NCI-H2081 treated with DMSO at 0.1 percent for 48 hours (cell line): ENCODE measurements at places on chromosomes 11 and 22.

- no peak for DNase-seq
These were observed 36.5 kb upstream of the THY1 start for GRCh38 chr11:119459293-119459976.

DNA sequence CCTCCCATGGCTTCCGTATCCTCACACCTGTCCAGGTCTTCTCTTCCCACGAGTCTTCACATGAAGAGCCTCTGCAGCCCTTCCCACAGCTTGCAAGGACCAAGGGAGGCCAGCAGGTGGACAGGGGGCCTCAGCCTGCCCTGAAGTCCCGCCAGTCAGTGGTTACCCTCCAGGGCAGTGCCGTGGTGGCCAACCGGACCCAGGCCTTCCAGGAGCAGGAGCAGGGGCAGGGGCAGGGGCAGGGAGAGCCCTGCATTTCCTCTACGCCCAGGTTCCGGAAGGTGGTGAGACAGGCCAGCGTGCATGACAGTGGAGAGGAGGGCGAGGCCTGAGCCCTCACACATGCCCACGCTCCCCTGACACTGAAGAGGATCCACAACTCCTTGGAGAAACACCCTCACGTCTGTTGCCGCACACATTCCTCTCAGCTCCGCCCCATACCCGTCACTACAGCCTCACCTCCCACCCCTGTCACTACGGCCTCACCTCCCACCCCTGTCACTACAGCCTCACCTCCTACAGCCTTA lies 8.3 kb downstream of the SSH3 start:
- no peak for DNase-seq

GRCh38 chr11:890794-891540 lies 19.6 kb downstream of the CHID1 start:
- no peak for DNase-seq

DNA sequence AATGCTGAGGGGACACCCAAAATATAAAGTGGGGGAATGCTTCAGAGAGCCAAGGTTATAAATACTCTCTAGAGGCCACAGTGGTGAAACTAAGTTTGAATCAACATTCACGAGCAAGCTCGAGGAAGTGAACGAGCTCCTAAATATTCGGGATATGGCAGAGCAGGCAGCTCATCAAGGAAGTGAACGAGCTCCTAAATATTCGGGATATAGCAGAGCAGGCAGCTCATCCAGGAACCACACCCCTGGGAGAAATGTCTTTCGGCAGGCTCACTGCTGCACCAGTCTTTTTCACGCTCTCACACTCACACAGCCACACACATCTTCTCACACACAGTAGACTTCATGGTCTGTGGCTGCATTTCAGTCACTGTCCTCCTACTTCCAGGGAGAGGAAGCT lies 787.5 kb downstream of the OPCML start:
- DNase-seq = no peak

DNA sequence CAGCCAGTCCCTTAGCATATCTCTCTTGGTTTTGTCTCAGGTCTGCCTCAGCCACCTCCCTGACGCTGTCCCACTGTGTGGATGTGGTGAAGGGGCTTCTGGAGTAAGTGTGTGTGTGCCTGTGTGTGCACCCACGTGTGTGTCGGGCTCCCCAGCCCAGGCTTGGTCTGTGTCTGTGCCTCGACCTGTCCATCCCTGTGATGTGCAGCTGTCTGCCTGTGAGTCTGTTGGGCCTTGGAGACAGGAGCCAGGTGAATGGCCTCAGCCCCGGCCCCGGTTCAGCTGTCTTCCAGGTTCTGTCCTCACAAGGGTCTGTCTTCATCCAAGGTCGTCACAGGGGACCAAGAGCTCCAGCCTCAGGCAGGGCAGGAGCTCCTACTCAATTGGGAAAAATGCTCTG lies 9.8 kb downstream of the ATG16L2 start:
- no peak for DNase-seq

DNA sequence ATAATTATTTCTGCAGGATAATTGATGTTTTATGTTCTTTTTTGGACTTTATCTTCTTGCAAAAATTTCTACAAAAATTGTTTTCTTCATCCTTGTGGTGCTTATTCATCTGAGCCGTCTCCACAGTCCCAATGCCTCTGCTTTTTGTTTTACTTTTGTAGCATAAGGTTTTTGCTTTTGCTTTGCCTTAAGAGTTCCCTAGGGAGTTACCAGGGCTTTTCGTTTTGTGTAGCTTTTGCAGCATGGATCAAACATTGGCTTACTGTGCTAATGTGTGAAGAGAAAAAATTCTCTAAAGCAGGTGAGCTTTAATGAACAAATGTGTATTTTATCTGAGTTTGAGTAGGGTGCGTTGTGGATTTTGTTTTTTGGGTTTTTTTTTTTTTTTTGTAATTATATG lies 11.8 kb downstream of the XBP1 start:
- DNase-seq = no peak

DNA sequence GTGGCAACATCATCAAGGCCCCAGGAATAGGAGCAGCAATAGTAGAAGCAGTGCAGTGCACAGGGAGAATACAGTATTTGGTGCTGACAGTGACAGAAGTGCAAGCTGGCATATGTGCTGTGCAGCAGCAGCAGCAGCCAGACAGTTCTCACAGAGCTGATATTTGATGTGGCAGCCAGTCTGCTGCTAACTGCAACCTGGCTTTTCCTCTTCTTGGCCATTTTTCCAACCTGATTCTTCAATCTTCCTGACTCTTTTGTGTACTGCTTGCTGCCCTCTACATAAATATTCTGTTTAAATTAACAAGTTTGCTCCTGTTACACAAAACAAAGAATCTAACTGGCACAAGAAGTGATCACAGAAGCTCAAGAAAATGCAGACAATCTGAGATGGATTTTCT lies 102.0 kb downstream of the CASP12 start:
- DNase-seq = no peak

GRCh38 chr22:25908212-25908611 lies 166.2 kb downstream of the MYO18B start:
- no peak for DNase-seq

DNA sequence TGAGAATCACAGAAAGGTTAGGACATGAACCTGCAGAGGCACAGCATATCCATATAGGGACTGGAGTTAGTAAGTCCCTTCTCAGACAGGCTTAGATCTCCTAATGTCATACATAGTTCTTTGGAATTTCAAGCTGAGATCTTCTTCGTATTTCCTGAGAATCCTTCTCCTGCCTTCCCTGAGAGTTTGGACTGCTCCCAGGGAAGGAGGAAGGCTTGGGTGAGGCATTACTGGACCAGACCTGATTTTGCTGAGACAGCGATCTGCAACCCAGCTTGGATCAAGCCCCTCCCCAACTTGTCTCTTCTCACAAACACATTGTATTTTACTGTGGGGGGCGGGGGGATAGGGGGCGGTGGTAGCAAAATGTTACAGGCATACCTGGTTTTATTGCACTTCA lies 108.5 kb downstream of the TSPAN18 start:
- no peak for DNase-seq

DNA sequence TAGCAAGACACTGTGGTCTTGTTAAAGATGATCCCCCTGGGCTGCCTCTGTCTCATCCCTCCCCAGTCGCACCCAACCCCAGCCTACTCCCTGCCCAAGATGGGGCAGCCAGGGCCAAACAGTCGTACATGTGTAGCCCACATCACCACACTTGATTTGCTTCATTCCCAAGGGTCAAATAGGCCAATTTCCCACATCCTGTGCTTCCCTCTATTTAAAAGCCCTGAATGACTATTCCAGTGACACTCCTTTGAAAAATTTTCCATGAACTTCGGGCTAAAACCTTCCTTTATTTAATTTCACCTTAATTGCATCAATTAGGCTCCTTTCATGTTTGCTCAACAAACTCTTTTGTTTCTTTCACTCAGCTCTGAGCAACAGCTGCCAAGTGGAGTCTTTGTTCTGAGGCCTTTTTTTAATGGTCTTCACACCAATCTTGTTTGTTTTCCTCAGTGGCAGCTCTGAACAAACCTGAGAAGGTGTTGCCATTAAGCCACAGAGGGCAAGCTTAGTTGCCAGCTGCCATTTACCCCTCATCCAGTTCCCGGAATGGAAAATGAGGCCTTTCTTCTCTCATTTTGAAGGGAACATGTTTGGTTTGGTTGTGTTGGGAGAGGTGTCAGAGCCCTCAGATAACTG lies 126.9 kb downstream of the APIP start:
- peak; percentile 98 for DNase-seq

DNA sequence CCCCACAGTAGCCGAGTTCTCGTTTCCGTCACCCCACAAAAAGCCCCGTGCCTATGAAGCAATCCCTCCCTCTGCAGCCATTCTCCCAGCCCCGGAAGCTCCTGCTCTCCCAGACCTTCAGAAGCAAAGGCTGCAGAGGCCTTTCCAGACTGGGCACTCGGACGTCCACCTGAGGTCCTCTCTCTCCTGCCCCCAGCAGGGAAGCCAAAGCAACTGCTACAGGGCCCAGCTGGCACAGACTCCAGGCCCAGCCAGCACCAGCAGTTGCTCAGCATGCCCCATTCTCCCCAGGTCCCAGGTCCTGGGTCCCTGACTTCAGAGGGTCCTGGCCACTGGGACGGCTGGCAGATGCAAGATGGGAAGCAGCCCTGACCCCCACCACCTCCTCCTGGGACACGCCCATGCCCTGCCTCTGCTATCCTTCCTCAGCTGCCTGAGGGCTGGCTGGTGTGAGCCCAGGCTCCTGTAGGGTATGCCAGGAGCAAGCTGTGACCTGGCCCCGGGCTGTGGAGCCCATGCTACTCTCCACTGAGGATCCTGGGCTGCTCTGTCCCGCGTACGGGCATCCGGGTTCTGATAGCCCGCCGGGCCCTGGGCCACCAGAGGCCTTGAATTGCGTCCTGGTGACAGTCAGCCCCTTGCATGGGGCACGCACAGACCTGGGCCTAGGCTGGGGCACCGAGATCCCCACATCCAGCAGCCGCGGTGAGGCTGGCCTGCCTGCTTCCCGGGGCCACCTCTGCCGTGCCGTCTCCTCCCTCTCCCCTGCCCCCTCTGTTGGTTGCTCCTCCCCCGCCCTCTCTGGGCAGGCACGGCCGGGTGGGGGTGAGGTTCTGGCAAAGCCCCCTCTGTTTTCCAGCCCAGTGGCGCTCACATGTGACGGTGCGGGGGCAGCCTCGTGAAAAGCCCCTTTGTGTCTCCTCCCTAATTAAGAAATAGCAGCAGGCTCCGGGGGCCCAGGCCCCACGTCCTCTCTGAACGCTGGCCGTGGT lies 1310.3 kb downstream of the BRD1 start:
- DNase-seq = no peak

GRCh38 chr11:45730014-45730413 lies 64.6 kb upstream of the CHST1 start:
- no peak for DNase-seq

DNA sequence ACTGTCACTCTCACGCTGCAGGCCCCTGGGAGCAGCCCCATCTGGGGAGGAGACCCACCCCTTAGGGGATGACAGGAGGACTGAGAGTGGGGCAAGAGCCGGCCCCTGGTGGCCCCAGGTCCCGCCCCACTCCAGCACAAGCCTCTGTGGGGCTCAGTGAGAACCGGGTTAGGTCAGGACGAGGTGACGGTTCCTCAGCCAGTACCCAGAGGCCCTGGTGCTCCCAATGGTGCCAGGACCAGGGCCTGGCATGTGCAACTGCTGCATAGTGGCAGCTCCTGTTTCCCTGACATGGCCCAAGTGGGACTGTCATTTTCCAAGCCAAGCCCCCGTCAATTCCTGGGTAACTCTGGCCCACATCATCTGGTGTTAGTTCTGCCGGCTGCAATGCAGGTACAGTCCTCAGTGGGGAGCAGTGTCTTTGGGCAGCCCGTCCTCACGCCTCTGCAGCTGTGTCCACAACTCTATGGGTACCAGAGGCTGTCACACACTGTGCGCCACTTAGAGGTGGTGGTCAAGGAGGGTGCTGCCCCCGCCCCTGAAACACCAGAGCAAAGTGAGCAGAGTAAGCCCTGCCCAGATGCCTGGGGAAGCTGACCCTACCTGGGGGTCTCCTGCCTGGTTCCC lies 15.9 kb downstream of the CHID1 start:
- no peak for DNase-seq

DNA sequence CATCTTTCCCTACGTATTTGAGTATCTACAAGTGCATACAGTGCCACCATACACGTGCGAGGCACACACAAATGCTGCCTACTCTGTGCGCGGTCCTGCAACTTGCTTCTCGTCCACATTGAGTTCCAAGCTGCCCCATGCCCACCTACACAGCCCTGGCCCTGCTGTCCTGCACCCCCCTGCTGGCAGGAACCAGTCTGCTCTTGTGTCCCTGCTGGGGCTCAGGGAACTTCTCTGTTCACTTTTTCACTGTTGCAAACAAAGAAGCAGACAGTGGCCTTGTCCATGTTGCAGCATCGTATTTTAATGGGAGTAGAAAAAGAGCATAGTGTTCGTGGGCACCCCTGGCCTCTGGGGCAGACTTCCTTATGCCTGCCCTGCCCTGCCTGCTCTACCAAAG lies 14.0 kb downstream of the CPT1A start:
- no peak for DNase-seq

- no peak for DNase-seq
These were observed 634 bp downstream of the TIMM8B start for GRCh38 chr11:112085822-112086421.

DNA sequence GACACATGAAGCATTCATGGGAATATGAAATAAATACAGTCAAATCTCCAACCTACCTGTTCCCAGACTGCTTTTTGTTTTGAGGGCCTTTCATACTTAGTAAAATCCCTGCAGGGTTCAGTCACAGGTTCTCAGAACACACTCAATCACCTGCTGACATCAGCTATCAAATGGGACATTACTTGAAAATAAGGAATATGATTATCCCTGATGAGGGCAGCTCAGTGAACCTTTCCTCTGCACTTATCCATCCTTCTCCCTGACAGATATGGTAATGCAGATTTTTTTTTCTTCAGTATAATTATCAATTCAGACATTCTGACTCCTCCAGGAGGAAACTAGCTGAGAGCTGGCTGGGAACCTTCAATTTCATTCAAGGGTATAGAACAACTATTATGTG lies 1127.4 kb upstream of the CCDC90B start:
- no peak for DNase-seq

DNA sequence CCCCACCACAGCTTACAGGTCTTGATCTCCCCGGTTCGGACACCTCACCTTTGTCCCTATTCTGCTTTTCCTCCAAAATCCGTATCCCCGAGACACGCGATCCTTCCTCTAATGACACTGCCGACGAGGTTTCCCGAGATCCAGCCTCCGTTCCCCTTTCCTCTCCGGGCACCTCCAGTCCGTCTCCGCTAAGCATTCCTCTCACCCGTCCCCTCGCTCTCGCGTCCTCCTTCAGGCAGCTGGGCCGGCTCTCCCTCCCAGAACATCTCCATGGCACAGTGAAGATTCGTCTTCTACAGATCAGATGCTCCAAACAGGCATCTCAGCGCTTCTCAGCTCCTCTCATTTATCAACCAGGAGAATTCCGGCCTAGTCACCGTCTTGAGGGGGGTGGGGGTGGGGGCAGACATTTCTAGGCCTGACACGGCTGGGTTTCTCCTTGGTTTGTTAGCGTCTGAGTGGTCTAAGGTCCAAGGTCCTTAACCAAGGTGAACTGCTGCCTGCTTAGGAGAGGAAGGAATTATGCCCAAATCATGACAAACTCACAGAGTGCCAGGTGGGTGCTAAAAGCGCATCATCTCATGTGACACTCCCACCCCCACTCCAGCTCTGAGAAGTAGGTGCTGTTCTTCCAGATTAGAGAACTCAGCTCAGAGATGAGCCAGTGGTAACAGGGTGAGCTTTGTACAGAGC lies at the start of gene SPTBN2:
Gene SPTBN2 (minus strand): TSS at position 524 of the 693 bp plus-strand sequence. CDS start 7,976 bp downstream, outside the sequence.
- DNase-seq = no peak
